ENCODE measurements at places on chromosomes 5 and 9.

GRCh38 chr9:36930941-36931340, 103.1 kb downstream of the PAX5 start:
- DNase-seq = no peak

DNA sequence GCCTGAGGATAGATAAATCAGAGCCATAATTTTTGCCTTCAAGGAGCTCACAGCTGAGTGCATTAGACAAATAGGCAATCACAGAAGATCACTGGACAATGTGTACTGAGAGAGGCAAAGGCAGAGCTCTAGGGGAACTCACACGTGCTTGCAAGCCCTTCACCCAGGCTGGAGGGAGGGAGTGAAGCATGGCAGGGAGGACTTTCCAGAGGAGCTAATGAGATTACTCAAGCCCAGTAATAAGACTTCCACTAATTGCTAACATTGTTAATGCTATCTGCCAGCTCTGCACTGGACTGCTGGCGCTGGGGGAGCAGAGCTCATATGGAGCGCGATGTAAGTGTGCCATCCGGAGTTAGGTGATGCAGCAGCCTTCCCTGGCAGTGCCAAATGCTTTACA, 408.4 kb downstream of the NTRK2 start:
- no peak for DNase-seq

DNA sequence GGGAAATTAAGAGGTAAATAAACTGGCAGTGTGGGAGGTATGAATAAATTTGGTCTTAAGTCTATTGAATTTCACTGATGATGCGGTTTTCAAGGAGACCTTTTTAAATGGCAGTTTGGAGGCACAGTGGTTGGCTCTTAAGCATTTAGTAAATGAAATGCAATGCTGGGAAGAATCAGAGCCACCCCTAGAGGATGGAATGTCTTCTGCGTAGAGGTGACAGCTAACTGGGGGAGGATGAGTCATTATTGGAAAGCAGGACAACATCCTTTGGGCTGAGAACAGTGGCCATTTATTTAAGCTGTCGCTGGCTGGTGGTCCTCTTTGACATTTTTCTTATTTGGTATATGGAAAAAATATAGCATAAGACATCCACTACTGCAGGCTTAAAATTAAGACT, 163.2 kb downstream of the SH3GL2 start:
- DNase-seq = no peak

GRCh38 chr5:178231539-178232123, 971 bp downstream of the PHYKPL start:
- no peak for DNase-seq

DNA sequence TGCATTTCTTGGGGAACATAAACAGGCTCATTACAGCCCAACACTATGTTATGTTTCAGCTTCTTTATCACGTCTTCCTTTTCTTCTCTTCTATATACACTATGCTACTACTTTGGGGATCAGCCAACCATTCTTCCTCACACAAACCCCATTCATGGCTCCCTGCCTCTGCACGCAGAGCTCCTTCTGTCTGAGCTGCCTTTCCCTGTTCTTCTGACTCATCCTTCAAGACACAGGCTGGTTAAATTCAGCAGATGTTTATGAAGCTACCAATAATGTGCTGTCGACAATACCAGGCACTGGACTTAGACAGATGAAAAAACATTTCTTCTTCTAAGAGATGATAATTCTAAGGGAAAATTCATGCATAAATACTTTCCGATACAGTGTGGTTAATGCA, 102.5 kb upstream of the TXNDC8 start:
- no peak for DNase-seq

DNA sequence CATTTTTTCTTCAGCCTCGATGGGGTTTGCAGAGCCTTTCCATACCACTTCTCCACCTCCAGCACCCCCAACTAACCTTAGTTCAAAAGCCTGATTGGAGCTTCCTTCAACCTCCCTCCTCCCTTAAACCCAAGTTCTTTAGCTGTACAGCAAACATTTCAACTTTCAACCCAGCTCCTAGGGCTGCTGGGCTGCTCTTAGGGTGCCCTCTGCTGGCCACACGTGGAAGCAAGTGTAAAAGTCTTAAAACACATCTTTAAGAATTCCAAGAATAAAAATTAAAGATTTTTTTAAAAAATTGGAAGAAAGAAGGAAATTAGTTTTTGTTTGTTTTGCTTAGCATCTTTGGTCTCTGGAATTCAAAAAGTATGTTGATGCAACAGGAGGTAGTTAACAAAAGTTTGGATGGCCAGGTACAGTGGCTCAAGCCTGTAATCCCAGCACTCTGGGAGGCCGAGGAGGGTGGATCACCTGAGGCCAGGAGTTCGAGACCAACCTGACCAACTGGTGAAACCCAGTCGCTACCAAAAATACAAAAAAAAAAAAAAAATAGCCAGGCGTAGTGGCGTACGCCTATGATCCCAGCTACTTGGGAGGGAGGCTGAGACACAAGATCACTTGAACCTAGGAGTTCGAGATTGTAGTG, 15.5 kb upstream of the HSD17B3 start:
- peak; percentile 18 for DNase-seq

DNA sequence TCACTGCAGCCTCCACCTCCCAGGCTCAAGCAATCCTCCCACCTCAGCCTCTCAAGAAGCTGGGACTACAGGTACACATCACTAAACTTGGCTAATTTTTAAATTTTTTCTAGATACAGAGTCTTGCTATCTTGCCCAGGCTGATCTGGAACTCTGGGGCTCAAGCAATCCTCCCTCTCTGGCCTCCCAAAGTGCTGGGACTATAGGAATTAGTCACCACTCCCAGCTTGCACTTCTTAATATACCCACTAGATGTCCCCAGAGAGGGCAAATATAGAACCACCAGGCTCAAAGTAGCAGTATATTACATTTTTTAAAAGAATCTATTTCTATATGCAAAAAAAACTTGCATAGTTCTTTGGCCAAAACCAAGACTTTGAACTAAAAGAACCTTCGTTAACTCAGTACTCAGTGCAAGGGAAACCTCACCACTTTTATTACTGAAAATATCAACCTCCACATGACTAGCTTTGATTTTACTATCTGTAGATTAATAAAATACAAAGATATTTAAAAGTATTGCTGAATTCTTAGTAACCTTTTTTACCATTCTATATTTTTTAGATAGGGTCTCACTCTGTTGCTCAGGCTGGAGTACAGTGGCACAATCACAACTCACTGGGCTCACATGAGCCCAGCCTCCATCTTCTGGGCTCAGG, 25.8 kb upstream of the HSD17B3 start:
- DNase-seq = peak; percentile 4

Measured in stimulated activated CD4-positive, alpha-beta T cell treated with anti-CD3 and anti-CD28 coated beads, Interleukin-4, amount 100 ng/mL, for 4 hours (primary cell).